Mucosa of gallbladder (tissue), 1 donor: ENCODE measurements at places on chromosomes 4 and X. TPM values are rescaled to one million over a fixed set of nuclear protein-coding genes. Genes with fewer than 3 reads are reported as not detected.

Gene ANAPC10
- total RNA-seq, result 13.6 TPM

Gene ARHGAP6
- total RNA-seq, result 12.0 TPM

- DNase-seq, result no peak
These were observed 16.5 kb upstream of the MXRA5 start for GRCh38 chrX:3362956-3363355.

DNA sequence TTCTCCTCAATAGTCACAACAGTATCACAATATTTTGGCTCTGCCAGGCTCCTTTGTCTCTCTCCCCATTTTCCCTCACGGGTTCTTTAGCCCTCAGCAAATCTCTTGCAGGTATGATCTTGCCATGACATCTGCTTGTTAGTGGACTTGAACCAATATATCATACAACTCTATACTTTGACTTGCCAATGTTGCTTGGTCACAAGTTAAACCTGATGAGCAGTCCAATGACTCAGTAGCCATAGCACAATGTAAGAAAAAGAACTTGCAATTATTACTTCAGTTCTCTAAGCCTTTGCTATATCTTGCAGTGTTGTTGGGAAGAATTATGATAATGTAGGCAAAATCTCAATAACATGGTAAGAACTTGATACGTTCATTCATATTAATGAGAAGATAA lies 174.6 kb upstream of the NRK start:
- no peak for DNase-seq

- DNase-seq, result peak; percentile 63
These were observed at the start of gene ABCB7 for GRCh38 chrX:75155827-75156525. Gene ABCB7, minus strand, starts transcription at chrX:75156283. Its CDS starts 11 bp downstream, at chrX:75156272.

GRCh38 chrX:153926858-153927671 lies 1.0 kb upstream of the ARHGAP4 start:
- peak; percentile 42 for DNase-seq

DNA sequence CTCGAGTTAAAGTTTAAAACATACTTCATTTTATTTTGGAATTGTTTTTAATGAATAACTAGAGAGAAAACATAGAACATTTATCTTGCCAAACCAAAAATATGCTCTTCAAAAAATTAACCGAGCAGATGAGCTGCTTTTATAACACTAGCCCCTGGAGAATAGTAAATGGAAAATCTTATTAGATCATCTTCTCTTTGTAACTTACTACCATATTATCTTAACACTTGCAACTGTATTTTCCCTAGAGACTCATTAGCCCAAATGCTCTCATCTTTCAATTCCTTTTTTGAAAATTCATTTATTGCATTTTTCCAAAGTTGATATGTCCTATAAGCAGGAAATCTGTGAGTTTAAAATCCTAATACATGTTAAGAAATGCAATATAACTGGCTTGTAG lies 143.3 kb downstream of the CAMK2D start:
- DNase-seq, result no peak

- no peak for DNase-seq
These were observed 1410.9 kb downstream of the PCDH18 start for GRCh38 chr4:136121426-136121825.

DNA sequence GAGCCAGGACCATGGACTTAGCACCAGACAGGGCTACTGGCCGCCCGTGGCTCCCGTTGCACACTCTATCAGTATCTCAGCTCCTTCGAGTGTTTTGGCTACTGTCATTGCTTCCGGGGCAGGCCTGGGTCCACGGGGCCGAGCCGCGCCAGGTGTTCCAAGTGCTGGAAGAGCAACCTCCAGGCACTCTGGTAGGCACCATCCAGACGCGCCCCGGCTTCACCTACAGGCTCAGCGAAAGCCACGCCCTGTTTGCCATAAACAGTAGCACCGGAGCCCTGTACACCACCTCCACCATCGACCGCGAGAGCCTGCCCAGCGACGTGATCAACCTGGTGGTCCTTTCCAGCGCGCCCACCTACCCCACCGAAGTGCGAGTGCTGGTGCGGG lies 1.6 kb downstream of the FAT4 start:
- no peak for DNase-seq

- DNase-seq, result no peak
These were observed 1329.2 kb upstream of the PCDH7 start for GRCh38 chr4:29390921-29391320.
